ENCODE measurements at places on chromosomes 2 and 18.
A peak's percentile ranks its signal among the peaks of the same experiment; 100 is the strongest.

DNA sequence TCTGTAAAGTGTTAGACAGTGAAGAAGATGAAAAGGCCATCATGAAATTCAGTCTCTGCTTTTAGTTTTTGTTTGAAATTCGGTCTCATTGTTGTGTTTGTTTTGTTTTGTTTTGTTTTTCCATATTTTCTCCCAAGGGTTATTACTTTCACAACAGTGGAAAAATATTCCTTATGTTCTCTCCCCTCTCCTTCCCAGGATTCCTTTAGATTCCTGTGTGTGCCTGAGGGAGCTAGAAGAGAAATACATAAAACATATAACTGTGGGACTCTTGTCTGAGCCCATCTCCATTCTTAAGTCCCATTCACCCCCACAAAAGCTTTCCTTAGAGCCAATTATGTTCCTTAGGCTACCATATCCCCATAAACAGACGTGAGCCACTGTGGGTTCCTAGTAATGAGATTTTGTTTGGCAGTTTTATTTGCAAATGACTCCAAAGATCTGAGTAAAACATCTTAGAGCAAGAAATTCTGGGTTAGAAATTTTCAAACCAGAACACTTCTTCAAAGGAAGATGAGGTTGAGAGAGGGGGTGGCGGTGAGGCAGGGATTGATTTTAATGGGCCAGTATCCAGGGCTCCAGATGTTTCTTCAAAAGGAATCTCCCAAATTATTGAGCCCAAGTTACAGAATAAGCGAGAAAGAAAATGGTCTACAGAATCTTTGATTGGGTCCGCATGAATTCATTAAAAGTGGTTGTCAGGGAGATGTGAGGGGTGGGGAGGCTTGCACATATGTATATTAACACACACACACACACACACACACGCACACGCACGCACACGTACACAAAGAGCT is 157.8 kb upstream of the TNP1 start:
- DNase-seq = no peak

GRCh38 chr2:163838890-163839289 is 103.1 kb upstream of the FIGN start:
- no peak for DNase-seq

DNA sequence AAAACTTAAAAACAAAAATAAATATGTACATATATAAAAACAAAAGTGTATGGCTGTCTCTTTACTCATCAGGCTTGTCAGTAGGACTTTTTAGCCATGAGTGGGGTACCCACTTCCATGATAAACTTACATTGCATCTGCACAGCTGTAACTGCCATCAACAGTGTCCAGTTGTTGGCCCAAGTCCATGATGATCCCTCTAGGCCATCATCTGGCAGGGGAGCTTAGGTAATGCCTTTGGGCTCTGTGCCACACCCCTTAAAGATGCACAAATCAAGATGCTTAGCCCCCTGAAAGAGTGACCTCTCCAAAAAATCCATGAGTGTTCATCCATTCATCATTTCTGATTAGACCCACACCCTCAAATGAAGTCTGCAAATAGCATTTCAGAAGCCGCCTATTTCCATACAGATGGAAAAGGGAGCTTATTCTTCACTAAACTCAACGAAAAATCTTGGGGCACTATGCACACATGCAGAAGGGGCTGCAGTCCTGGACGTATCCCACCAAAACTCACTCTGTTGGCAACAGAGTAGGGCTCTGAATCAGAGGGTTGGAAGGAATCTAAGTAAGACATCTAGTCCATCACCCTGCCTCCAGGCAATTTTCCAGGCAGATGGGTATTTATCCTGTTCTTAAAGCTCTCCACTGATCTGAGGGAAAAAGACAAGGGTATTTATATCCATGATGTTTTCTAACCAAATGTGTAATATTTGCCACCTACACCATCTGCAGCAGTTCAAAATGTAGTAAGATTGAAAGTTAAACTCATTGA is 691.0 kb downstream of the ZEB2 start:
- DNase-seq = no peak

- DNase-seq = peak; percentile 15
Observed at GRCh38 chr2:204258890-204259289, 286.4 kb upstream of the PARD3B start.

DNA sequence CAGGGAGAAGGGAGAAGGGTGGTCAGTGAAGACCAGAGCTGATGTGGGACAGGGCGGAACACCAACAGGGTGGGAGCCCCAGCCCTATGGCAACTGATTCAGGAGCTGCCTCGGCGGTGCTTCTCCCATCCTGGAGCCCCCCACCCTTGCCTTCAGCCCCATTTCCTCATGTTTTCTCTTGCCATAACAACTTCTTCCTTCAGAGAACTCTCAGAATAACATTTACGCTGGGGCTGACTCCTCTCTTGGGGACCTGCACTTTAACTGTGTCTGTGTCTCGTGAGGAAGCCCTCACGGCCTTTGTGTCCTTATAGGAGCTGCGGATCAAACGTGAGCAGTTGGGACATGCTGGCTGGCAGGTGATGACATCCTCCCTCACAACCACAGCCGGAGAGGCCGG is 116.4 kb upstream of the SNTG2 start:
- no peak for DNase-seq

DNA sequence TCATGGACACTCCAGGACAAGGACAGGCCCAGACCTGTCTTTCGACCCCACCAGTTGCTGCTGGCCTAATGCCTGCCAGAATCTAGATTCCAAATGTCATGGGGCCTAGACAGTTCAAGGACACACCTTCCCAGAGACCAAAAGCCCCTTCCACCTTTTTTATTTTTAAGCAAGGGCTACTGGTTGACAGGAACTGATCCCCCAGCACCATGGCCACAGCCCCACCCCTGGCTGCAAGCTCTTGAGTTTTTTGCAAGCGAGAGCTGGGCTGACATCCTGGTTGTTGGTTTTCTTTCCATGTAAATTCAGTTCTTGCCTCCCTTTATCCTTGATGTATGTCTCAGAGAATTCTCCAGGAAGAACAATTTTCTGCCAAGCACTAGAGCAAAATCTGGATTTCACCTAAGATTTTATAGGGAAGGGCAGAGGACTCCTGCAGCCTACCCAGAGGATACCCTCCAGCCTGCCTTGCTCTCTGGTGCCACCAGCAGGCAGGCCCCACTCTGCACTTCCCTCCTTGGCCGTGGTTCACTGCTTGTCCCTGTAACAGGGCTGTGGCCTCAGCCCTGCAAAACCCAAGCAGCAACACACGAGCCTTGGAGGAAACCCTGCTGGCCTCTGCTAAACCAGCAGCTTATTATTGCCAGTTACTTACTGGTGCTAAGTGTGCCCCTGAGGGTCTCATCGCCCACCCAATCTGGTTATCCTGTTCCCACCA is 97.7 kb downstream of the TWIST2 start:
- DNase-seq = no peak

DNA sequence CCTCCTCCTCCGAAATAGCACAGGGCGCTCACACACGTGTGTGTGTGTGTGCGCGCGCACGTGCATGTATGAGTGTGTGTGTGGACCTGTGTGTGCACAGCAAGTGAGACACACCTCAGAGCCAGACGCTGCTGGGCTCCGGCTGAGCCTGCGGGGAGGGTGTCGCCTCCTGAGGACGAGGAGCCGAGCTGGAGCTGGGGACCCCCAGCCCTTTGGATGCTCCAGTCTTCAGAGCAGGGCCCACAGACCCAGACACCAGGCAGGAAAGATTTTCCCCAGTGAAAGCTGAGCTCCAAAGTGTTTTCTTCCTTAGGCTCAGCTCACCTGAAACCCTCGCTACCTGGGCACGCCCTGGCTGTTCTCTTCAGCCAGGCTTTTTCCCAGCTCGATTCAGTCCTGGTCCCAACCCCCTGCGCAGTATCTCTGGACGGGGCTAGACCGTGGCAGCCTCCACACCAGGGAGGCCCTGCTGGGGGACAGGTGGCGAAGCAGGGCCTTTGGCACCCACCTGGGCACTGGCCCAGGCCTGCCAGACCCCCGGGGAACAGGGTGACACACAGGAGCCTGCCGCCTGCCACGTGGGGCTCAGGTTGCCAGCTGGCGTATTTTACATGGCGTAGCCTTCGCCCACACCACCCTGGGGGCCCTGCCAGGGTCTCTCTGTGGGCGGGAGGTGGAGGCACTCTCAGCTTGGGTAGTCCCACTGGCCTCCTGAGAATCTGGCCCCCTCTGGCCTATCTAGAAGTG is 36.2 kb downstream of the PDIA6 start:
- DNase-seq = no peak

GRCh38 chr2:24509425-24509824 is 18.4 kb downstream of the NCOA1 start:
- no peak for DNase-seq

DNA sequence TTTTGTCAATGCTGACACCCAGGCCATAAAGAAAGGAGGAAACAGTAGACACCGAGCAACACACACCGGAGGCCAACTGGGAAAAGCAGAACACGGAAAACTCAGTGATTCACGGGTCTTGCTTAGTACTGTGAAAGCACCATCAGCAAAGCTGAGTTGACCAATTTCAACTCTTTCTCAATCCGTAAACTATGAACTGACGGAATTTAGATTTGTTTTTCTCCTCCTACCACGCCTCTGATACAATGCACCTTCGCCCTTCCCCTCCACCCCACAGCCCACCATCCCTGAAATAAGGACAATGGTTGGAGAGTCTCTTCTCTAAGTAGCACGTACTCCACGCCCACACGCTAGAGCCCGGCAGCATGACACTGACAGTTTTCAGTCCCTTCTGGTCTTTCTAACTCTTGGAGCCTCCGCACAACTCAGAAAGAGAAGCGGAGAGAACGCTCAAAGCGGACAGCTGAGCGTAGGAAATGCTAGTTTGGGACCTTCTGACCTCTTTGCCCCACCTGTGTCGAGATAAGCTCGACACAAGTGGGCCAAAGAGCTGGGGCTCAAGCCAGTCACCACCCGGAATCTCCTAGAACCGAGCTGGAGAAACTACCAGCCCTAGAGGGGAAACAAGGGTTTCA is 669 bp downstream of the LNPK start:
- DNase-seq = peak; percentile 83

GRCh38 chr2:209694748-209695147 is 76.9 kb upstream of the UNC80 start:
- no peak for DNase-seq

GRCh38 chr2:218285604-218286003 is 6.7 kb downstream of the TMBIM1 start:
- no peak for DNase-seq

DNA sequence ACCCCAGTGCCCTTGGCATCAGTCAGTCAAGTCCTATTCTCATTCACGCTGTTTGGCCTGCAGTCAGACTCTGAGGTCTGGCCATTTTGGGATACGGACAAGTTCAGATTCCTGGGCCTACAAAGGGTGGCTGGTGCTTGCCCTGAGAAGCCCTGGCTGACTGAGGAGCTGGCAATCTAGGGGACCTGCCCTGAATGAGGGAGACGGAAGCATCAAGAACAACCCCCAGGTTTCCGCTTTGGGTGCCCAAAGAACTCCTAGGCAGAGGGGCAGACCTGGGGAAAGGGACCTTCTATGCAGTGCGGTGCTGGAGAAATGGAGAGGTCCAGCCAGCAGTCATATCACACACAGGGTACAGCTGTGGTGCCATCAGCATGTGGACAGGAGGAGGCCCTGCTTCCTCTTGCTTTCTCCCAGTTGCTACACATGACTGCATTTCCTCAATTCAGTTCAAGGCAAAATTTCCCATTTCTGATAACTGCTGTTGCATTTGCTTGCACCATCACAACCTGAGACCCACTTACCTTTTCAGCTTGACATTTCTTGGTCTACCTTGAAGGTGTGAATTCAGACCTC is 70.9 kb upstream of the LGALSL start:
- no peak for DNase-seq

Measured in NCI-H1417 (cell line).